ENCODE measurements at places on chromosomes 11 and 22. TPM values are rescaled to one million over a fixed set of nuclear protein-coding genes. Genes with fewer than 3 reads are reported as not detected.

- DNase-seq: peak; percentile 48
Measured at GRCh38 chr11:122375687-122376399, 259.8 kb upstream of the BLID start.

GRCh38 chr22:35452351-35452781, 52.4 kb downstream of the MCM5 start:
- no peak for DNase-seq

DNA sequence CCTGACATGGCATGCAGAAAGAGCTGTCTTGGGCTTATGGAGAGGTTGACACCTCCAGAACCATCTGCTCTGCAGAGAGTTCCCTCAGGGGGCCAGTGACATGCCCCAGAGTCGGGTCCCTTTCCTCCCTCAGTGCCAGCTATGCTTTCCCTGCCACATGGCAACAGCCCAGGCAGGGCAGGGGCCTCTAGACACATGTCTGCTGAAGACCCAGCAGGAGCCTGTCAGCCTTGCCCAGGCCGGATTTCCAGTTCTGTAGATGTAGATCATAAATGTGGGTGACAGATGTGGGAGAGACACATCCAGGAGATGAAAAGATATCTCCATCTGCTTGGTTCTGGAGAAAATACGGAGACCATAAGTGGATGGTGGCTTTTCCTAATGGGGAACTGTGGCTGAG, 25.5 kb downstream of the NAV2 start:
- no peak for DNase-seq

- DNase-seq: no peak
Measured at GRCh38 chr11:116903090-116903489, 65.7 kb upstream of the APOA1 start.

Gene OR4A16
- total RNA-seq: not detected

DNA sequence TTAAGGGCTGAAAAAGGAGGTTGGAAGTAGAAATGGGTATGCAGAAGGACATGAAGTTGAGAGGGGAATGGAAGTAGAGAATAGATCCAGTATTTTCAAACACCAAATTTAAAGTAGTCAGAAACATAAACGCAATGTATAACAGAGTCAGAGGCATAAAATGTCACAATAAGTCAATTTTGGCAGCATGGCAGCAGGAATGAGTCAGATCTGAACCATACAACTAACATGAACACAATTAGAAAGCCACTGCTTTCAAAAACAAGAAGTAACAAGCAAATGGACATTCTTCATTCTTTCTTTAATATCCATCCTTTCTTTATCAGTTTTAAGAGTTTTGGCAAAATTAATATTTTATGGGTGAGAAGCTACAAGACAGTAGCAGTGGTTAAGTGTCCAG, 2.5 kb downstream of the CHORDC1 start:
- DNase-seq: peak; percentile 54

Gene FXYD2
- not detected for total RNA-seq

GRCh38 chr11:117670443-117670842, 126.6 kb downstream of the DSCAML1 start:
- DNase-seq: no peak

Gene OR5P2
- total RNA-seq: not detected

Gene HPX
- 0.88 TPM for total RNA-seq

DNA sequence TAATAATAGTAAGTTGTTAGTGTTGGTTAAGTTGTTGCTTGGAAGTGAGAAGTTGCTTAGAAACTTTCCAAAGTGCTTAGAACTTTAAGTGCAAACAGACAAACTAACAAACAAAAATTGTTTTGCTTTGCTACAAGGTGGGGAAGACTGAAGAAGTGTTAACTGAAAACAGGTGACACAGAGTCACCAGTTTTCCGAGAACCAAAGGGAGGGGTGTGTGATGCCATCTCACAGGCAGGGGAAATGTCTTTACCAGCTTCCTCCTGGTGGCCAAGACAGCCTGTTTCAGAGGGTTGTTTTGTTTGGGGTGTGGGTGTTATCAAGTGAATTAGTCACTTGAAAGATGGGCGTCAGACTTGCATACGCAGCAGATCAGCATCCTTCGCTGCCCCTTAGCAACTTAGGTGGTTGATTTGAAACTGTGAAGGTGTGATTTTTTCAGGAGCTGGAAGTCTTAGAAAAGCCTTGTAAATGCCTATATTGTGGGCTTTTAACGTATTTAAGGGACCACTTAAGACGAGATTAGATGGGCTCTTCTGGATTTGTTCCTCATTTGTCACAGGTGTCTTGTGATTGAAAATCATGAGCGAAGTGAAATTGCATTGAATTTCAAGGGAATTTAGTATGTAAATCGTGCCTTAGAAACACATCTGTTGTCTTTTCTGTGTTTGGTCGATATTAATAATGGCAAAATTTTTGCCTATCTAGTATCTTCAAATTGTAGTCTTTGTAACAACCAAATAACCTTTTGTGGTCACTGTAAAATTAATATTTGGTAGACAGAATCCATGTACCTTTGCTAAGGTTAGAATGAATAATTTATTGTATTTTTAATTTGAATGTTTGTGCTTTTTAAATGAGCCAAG, 2.7 kb downstream of the NEAT1 start:
- DNase-seq: peak; percentile 87

- no peak for DNase-seq
Measured at GRCh38 chr11:122714484-122714883, 59.0 kb downstream of the UBASH3B start.

- DNase-seq: no peak
Measured at GRCh38 chr22:35177811-35178210, 79.5 kb upstream of the HMGXB4 start.

Gene MMP13
- total RNA-seq: not detected

DNA sequence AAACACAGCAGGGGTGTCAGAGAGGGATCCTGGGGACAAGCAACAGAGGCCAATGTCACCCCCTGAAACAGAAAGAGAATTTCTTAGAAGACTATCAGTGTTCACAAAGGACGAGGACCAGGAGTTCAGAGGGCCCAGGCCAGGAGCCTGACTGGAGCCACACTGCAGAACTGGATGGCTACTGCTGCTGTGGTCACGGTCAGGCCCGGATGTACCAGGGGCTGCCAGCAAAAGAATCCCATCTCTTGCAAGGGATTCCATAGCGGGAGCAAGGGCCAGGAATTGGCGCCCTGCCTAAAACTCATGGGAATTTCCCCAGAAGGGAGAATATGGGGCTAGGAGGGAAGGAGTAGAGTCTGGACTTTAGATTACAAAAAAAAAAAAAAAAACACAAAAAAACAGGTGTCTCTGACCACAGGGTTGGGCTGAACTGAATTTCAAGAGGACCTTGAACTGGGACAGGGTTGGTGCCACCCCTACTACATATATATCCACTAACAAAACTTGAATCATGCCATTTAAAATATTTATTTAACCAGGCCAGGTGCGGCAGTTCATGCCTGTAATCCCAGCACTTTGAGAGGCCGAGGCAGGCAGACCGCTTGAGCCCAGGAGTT, 15.7 kb upstream of the KCTD14 start:
- no peak for DNase-seq

GRCh38 chr22:49789289-49790141, 38.2 kb downstream of the BRD1 start:
- DNase-seq: peak; percentile 6

Gene NXPE4
- not detected for total RNA-seq

Gene ZNF280B
- total RNA-seq: 0.15 TPM

- no peak for DNase-seq
Measured at GRCh38 chr11:2158966-2159365, 2.0 kb downstream of the INS start.

DNA sequence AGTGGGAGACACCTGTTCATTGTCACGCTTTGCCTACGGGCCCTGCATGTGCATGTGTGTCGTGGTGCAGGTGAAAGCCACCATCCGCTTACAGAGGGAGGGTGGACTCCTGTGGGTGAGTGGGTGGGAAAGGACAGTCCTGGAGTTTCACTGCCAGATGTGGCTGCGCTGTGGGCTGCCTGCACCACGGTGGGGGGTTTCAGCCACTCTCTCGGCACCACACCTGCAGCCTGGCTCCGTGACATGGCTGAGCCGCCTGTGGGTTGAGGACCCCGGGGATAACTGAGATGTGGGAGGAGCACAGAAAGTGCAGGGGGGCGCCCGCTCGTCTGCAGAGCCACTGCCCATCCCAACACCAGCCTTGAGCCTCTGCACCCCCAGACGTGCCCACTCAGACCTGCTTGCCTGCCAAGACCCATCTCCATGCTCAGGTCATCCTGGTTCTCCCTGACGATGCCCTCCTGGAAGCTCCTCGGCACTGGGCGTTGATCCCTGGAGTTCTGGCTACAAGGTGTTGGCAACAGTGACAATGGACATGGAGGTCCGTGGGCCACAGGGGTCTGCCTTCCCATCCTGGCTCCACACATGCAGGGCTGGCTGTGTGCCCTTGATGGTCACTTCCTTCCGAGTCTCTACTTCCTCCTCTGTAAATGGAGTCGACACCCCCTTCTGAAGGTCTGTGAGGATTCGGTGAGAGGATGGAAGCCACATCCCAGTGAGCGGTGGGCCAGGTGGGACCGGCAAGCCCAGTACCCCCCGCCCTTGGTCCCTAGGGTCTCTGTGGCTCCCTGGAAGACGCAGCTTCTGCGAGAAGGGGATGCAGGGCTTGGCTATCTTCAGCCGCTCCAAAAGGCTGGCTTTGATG, 1007.0 kb downstream of the BRD1 start:
- no peak for DNase-seq

Gene ASCL3
- total RNA-seq: not detected

DNA sequence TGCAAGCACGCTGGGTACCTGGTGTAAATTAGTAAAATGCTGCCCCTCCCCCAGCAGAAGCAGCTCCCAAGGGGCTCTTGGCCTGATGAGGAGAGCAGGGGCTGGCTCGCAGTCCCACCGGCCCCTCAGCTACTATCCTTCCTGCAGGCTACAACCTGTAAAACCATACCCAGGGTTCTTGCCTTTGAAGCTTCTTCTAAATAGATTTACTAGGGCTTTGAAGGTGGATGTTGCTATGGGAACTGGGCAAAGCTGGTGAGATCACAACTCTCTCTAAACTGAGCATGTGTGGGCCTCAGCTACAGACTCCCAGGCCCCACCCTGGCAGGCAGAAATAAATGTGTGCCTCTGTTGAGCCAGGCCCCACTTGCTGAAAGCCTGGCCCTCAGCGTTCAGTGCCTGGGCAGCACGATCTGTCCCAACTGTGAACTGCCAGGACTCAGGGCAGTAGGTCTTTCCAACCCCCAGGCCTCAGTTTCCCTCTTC, 18.5 kb downstream of the CD5 start:
- peak; percentile 10 for DNase-seq

DNA sequence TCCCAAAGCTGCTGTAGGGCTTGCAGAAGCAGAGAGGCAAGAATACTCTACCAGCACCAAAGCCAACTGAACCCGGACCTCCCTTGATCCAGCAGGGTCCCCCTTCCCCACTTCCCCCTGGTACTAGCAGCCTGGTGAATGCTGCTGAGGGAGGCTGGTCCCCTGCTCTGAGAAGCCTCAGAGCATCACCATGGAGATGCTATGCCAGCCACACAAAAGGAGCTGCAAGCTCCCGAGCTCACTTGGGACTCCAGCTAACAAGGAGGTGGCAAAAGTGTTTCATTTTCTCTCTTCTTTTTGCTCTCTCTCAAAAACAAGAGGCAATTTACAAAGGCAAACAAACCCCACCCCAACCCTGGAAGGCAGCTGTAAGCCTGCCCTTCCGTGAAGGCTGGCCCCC, 509.8 kb downstream of the BUD13 start:
- DNase-seq: no peak

Gene SNX32
- total RNA-seq: not detected

- no peak for DNase-seq
Measured at GRCh38 chr11:34300926-34301295, 56.9 kb downstream of the ABTB2 start.

DNA sequence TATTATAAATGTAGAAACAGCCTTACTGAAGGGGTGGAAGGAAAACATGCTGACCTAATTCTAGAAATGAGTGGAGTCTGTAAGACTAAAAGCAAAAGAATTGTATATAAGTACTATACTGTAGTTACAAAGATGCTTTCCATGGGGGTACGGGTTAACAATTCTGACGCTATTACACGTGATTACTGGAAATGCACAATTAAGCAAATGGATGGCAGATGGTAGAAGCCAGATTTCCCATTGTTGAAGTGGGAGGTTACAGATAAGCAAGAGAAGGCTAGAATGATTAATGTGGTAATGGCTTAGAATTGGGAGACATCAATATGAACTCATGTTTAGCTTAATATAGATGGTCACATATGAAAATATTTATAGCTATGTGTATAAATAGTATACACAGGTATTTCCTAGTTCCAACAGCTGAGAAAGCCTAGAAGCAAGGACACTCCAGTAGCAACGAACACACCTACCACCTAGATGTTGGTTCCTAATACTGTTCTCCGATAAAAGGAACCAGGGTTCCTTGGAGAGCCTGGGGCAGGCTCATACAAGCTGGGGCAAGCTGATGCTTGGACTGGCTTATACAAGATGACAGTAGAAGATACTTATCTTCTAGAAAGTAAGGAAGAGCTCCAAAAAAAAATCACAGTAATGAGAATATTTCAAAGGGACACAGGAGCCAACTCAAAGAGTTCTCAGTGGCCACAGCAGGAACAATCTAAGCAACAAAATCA, 13.5 kb downstream of the SMC1B start:
- no peak for DNase-seq

DNA sequence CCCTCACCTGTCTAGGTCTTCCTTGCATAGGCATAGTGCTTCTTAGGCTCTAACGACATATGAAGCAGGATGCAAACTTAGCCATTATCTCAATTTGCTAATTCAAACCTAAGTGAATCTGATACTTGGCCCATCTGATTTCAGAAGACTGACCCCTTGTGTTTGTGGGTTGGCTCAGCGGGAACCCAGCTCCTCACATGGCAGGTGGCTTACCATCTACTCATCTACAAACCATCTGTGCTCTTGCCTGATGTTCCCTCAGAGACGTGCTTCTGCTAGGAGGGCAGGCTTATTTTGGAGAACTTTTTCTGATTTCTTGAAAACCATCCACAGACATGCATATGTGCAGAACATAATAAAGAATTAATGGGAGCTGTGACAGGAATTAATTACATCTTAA, 15.2 kb downstream of the ELMOD1 start:
- no peak for DNase-seq

DNA sequence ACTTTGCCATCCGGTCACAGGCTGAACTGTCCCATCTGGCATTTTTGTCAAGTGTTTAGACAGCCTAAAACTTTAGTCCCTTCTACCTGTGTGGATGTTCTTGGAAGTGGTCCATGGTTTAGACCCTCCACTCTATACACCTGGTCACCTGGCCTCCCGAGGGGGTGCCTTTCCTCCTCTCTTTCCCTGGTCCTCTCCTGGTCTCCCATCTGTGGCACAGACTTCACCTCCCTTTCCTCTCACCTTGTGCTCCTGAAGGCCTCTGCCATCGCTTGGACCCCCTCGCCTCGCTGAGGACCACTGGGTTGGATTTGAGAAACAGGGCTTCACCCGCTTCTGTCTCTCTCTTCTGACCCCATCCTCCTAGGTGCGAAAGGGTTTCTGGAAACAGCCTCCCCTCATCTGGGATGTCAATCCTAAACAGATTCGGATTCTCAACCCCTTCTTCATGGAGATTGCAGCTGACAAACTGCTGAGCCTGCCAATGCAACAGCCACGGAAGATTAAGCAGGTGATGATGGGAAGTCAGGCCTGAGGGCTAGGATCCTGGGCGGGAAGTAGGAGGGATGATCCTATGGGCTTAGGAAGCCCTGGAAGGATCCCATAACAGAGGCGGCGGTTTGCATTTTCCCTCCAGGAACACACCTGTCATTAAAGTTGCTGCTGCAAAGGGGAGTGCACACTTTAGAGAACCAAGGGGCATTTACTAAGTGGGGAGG, 53.6 kb downstream of the ST3GAL4 start:
- DNase-seq: no peak

Gene HORMAD2
- total RNA-seq: not detected

Data from HFFc6 (cell line).